GM13976 (cell line): ENCODE measurements at places on chromosomes 1 and 21.

DNA sequence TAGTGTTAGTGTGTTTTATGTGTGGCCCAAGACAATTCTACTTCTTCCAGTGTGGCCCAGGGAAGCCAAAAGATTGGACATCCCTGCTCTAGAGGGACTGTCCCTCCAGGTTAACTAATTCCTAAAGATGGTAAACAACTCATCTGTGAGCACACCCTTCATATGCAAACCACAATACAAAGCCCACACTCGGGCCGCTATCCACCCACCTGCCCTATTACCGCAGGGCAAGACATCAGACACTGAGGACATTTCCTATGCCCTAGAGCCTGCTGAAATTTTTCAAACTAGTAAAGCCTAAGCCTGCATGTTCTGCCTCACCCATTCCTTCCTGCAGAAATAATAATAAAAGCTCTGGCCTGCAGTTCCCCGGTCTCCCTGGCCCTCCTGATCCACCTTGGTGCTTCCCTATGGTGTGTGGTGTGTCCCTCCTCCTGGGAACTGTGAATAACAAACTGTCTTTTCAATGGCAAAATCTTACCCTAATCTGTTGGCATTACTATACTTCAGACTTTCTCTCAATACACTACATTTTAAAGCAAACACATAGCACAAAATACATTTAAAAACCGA lies 39.3 kb upstream of the NTPCR start:
- DNase-seq, result no peak

DNA sequence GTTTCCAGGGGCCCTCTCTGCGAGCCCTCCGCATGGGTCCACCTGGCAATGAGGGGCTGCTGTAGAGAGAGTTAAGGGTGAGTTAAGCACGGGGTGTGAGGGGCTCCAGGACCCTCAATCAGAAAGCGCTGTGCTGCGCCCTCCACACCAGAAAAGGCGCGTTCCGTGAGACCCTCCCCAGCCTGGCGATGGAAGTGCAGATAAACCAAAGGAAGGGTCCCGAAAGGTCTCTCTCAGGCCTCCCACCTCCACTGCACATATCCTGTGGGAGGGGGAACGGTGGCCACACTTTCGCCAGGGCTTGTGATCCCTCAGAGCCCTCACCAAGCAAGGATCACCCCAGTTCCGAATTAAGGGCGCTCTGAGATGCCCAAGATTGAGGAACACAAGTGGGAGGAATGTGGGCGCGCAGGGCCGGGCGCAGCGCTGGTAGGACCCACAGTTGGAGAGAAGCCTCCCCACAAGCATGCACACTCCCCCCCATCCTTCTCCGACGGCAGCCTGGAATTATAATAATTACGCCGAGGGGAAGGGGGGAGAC lies 1.1 kb downstream of the WNT3A start:
- DNase-seq, result peak; percentile 34

- DNase-seq, result no peak
Observed at GRCh38 chr1:110215621-110216515, 5.8 kb downstream of the KCNC4 start.

DNA sequence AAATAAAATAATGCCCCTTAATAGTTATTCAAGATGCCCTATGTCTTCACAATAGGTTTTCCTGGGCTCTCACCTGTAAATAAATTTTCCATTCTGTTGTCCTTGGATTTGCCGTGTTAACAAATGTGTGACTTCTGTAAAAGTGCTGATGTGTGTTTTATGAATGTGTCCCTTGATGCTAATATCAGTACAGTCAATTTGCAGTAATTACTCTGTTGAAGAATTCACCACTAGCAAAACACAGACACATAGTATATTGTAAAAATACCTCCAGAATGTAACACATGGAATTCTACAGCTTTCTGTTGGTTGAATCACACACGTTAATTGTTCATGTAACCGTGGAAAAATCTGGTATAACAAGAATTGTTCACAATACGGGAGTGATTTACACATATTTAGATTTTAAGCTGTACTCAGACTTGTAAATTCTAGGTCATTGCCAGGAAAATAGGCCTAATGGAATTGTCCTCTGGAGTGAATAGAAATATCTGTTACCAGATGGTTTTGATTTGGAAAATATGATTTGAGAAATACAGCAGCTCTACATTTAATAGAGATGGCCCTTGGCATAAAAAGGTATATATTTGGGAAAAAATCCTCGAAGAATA lies 36.7 kb upstream of the KCNK2 start:
- no peak for DNase-seq

DNA sequence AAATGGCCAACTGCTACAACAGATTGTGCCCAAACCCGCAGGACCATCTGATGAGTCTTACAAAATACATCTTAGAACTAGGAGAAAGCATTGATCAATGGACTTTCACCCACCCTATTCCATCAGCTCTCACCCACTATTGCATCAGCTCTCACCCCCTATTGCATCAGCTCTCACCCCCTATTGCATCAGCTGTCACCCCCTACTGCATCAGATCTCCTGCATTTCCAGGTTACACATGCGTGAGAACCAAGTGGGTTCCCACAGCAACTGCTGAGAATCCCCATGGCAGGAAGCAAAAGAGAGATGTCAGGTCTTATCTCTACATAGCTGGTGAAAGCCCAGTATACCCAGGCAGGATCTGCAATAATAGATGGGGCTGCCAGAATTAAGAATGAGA lies 533.5 kb downstream of the LTN1 start:
- no peak for DNase-seq

DNA sequence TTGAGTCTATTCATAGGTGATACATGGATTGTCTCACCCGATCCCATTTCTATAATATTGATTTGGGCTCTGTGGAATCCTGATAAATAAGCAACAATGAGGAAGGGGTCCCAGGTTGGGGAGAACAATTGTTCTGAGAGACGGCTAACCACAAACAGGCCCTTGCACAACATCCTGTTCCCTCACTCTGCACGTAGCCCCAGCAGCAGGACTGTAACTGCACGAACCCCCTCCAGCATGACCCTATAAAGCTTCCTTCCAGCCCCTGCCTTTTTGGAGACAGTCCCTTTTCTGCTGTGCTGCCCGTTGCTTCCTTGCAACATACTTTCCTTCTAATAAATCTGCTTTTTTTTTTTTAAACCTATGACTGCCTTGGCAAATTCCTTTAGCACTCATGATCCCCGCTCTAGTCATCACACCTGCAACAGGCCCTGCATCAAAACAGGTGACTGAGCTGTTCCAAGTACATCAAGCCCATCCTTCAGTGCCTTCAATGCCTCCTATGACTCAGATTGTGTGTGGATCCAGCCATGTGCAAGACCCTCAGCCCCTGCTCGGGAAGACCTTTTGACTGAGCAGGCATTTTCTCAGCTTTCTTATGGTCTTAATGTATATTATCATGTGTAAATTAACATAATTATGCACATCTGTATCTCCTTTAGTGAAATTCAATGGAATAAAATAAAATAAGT lies 63.7 kb upstream of the B3GALNT2 start:
- DNase-seq, result no peak

DNA sequence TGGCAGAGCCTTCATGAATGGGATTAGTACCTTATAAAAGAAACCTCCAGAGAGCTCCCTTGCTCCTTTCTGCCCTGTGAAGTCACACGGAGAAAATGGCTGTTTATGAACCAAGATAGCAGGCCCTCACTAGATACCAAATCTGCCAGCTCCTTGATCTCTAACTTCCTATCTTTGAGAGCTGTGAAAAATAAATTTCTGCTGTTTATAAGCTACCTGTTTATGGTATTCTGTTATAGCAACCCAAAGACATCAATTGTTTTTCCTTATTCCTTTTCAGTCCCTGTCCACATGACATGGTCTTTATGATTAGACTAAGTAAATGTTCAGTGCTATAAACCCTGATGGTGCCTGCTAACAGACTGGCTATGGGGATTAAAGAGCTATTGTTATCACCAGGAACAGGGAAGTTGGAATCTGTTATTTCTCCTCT lies 9.7 kb upstream of the STIL start:
- no peak for DNase-seq

GRCh38 chr1:190453550-190453949 lies 24.1 kb downstream of the BRINP3 start:
- DNase-seq, result no peak

- DNase-seq, result no peak
Observed at GRCh38 chr21:18725653-18726052, 322.1 kb upstream of the TMPRSS15 start.

DNA sequence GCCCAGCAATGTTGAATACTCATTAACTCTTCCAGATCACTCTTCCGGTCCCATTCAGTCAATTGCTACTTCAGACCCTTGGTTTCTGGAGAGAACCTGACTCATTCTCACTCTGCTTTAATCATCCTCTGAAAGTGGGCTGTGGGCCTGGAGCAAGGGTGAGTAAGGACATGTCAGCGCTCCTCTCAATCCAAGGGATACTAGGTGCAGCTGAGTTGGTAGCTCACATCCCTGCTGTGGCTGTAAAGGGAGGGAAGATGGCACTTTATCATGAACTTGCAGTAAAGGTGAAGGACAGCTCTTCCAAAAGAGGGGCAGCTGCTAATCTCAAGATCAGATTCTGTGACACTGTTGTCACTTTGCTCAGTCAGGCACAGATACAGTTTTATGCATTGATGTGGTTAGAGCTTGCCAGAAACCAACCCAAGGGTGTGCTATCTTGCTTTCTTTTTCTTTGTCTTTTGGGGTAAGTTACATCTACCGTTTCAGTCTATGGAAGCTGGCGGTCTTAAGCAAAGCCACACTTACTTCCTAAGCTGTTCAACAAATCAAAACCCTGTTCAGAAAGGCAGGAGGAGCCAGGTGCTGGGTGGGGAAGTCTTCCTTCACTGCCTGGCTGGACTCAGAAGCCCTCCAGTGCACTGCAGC lies 26.5 kb upstream of the NTPCR start:
- no peak for DNase-seq

DNA sequence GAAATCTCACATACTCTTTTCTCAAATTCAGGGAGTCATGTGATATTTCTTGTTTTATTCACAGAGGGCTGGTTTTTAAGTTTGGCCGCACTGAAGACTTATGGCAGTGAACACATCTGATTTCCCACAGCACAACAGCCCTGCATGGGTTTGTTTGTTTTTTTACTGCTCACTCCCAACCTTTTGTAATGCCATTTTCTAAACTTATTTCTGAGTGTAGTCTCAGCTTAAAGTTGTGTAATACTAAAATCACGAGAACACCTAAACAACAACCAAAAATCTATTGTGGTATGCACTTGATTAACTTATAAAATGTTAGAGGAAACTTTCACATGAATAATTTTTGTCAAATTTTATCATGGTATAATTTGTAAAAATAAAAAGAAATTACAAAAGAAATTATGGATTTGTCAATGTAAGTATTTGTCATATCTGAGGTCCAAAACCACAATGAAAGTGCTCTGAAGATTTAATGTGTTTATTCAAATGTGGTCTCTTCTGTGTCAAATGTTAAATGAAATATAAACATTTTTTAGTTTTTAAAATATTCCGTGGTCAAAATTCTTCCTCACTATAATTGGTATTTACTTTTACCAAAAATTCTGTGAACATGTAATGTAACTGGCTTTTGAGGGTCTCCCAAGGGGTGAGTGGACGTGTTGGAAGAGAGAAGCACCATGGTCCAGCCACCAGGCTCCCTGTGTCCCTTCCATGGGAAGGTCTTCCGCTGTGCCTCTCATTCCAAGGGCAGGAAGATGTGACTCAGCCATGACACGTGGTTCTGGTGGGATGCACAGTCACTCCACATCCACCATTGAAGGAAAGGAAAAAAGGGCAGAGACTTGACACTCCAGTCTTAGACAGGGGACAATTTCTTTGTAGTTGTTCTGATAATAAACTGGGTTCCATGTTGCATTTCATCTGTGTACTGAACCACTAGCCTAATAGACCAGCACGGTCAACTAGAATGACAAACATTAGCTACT lies 22.8 kb downstream of the TMEM50A start:
- DNase-seq, result no peak

DNA sequence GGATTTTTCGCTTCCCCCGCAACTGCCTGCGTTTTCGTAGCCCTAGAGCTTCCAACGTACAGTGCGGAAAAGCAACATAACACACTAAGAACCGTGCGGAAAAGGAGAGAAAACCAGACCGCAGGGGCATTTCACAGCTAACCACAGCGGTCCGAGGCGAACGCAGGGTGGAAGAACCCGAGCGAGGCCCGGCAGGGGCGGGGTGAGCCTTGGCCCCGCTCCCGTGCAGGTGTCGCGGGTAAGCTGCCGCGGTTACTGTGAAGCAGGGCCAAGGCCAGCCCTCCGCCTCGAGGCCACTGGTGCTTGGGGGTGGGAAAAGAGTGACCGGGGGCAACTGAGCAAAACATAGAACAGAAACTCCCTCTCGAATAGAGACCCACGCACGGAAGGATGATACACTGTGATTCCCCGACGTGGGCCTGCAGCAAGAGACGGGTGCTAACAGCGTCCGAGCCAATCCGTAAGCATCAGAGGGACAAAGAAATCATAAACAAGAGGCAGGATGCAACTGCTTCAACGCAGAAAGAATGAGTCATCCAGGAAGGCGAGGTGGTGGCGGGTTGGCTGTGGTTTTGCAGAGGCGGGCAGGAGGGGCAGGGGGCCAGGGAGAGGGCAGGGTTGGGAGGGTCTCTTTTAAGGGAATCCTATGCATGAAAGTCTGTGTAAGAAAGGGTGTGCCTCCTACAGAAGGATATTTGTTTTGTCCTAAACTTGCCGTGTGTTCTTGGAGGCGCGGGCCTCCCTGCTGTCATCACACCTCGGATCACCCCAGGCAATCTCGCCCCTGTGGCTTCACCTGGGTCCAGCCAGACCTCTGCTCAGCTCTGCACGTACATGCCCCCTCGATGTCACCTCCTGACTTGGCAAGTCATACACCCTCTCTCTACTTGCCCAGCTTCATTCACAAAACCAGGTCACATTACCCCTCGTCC lies 7.3 kb downstream of the GNG4 start:
- peak; percentile 81 for DNase-seq
